Fibroblast of skin of abdomen (primary cell): ENCODE measurements at places on chromosomes 7 and 10.

DNA sequence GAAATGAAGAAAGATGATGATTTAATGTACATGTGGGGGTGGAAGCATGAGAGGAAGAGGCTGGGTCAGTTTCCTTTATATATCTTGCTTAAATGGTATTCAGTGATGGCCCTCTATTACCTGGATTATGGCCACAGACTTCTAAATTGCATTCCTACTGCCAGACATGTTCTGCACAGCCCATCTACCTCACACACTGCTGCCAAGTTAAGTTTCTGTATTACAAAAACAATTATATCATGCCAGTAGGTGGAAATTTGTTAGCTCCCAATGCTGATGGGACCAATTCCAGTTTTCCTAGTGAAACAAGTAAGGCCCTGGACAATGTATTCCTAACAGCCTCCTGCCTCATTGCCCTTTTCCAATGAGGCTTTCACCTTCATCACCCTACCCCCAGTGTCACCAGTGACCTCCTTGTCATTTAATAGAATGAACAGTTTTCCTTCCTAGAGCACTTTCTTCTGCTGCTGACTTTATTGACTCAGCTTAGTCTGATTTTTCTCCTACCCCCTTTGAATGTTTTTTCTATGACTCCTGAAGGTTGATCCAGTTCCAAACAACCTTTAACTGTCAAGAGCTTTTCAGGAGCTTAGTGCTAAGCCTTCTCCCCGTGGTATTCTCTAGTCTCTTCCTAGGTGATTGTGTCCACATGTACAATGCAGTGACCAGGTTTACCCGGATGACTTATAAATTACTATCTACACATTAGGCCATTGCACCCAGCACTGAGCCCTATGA is 316.6 kb upstream of the ANKRD30A start:
- DNase-seq = no peak

DNA sequence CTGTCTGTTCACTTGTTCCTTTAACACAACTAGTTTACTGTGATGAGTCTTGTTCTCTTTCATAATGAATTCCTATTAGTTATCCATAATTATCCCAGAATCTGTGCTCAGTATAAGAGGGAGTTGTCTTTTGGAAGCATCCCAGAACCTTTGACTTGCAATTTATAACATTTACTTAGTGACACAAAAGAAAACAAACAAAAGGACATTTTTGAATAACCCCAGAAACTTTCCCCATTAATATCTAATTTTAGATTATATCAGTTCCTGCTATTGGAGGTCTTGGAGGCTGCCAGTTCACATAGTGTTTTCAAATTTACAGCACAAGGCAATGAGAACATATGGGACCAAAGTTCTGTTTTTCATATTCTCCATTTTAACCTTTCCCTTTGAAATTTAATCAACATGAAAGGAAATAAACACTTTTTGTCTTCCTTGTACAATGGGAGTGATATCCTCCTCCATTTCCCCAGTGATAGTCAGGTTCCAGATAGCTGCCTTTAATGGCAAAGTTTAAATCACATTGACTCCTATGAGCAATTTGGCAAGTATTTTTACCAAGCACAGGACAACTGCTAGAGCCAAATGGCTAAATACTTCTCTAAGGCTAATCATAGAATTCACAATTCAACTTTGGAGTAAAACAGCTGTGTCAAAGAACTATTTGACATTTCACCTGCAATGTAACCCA is 37.1 kb upstream of the GNAT3 start:
- DNase-seq = no peak

DNA sequence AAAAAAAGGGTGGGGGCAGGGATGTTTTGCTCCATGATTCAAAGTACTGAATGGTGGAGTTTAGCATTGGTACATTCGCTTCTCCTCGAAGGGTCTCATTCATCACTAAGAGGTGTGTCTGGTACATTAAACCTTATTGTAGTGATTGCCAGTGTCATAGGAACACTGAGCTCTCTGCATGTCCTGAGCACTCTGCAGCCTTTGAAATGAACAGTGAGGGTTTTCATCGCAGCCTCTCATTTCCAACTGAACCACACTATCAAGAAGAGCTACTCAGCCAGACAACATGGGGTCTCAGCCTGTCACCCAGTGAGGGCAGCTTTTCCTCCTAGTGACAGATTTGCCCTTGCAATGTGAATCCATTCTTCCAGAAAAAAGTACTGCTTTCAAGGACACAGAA is 7.6 kb upstream of the DEPP1 start:
- DNase-seq = no peak

GRCh38 chr7:20783125-20783699 is 3.5 kb downstream of the SP8 start:
- DNase-seq = no peak

GRCh38 chr7:94188350-94188749 is 184.2 kb upstream of the BET1 start:
- no peak for DNase-seq

DNA sequence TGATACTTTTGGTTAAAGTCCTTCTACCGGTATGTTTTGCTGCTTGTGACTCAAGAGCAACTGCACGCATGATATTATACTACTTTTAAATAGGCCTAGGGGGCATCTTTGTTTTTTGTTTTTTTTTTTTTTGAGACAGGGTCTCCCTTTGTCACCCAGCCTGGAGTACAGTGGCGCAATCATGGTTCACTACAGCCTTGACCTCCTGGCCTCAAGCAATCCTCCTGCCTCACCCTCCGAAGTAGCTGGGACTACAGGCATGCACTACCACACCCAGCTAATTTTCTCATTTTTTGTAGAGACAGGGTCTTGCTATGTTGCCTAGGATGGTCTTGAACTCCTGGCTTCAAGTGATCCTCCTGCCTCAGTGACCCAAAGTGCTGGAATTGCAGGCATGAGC is 80.2 kb downstream of the ZMYND11 start:
- no peak for DNase-seq

DNA sequence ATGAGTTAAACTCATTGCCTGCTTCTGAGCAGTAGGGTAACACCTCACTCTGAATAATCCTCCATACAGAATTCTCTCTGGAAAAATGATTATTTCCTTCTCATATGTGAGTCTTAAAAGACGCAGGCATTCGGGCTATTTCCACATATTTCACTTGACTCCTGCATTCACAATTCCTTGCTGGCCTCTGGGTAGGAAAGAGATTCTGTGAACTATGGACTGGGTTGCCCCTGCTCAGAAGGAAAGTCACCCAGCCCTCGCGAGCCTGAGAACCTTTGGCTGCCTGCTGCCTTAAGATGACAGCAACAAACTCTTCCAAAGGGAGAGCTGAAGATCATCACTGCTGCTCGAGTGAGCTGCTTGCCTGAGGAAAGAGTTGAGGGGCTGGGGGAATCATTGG is 216.8 kb downstream of the BAMBI start:
- DNase-seq = no peak
